Skeletal muscle cell (primary cell): ENCODE measurements at places on chromosomes 11 and 22.

DNA sequence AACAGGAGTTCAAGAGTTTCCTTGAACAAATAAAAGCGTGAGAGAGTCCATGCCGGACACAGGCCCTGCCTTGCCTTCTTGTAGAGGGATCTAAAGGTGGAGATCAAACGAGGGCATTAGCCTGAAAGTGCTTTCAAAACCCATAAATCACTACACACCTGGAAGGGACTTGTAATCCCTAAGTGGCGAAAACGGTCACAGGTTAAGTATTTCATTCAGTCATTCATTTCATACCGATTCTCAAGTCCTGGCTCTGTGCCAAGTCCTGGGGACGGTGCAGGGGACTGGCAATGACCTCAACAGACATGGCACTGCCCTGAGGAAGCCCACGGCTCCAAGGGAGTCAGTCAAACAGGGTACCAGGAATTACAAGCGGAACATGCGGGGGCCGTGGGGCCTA lies 26.6 kb downstream of the ELFN2 start:
- DNase-seq, result no peak

DNA sequence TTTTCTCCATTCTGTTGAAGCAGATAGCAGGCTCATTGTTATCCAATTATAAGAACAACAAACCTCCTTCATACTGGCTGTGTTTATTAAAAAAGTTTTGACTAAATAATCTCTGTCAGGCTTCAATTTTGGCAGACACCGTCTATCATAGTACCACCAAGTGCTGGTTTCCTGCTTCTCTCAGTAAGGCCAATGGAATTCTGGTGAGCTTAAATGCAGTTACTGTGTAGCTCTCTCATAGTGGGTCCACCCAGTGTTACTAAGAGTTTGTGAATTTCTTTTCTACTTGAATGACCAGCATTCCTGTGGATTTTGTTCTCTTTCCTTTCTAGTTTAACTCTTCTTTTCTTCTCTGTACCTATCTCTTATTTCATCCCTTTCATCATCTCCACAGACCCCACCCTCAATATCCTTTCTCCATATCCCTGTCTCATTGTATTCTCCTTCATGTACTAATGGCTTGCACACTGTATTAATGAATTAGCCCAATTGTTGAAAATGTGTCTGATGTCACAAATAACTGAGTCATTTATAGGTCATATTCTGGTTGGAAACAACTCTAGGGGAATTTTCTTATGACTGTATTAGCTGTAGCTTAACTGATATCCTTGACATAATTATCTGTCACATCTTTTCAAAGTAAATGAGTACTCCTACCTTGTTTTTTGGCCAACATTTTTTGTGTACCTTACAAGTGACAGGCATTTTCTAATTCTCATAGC lies 372.1 kb downstream of the FAT3 start:
- DNase-seq, result no peak

DNA sequence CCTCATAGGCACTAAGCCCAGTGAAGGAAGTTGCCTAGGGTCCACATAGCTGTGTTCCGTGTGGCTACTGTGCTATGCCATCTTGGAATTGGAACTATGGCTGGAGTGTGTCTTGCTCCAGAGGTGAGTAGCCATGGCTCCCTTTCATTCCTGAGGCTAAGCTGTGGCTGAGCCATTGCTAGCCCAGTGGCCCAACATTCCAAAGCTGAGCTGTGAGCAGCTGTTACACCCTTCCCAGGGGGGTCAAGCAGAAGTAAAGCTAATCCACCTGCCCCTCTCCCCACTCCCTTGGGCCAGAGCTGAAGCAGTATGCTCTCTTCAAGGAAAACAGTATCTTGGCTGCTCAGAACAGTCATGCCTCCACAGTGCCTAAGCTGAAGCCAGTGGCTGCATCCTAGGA lies 51.1 kb downstream of the USP35 start:
- no peak for DNase-seq

DNA sequence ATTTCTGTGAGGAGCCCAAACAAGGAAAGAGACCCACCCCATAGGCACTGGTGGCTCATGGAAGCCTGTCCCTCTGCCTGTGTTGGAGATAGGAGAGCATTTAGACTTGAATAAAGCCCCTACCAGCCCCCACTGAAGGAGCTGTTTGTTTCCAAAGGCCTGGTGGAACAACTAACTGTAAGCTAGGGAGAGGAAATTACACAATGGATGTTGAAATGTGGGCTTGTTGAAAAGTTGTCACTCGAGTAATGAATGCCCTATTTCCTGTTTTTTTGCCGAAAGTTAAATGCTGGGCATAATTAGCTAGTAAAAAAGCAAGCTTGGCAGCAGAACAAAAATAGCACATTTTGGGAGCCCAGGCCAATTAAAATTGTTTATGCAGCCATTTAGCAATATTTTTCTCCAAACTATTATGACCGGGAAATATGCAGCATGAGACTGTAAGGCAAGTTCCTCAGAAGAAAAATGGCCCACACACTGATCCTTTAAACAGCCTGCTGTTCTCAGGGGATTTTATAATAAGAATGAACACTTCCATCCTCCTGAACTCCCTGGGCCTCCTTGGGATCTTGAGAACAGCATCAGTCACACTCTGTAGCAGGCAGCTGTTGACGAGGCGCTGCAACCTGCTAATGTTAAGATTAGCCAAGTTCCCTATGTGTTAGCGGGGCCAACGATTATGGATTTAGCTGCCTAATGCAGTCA lies 38.6 kb upstream of the LMO2 start:
- DNase-seq, result no peak

GRCh38 chr11:1011320-1011698 lies 25.2 kb downstream of the MUC6 start:
- DNase-seq, result no peak

- peak; percentile 40 for DNase-seq
These were observed 66.8 kb downstream of the ZC3H12C start for GRCh38 chr11:110160016-110160415.

DNA sequence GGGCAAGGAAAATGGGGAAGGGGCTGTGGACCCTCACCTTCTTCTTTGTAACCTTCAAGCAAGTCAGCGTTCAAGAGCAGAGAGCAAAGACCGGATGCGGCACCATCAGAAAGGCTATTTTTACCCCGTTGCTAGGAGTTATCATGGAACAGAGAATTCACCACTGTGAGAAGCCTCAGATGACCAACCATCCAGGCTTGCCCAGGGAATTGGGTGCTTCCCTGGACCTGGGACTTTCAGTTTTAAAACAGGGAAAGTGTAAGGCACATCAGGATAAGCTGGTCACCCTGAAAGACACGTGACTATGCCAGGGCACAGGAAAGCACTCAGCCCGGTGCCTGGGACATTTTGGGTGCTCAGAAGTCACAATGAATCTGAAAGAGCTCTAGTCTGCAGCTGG lies 10.4 kb downstream of the GALNT18 start:
- DNase-seq, result no peak

DNA sequence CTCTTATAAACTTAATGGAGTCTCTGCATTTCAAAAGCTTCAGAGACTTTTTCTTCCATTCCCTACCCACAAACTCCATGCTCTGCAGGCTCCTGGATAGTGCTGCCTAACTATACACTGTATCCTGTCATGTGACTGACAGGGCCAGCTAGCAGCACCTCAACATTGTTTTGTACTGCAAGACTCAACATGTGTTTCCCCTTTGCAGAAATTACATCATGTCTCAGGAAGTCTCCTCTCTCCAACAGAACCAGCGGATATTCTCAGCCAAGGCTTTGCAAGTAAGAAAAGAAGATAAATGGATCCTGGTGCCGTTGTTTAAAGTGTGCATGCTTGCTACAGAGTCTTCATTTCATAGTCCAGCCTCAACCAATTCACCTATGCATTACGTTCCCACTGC lies 164.0 kb upstream of the UBASH3B start:
- DNase-seq, result peak; percentile 6

GRCh38 chr11:115222863-115223530 lies 281.2 kb downstream of the CADM1 start:
- no peak for DNase-seq

- no peak for DNase-seq
These were observed 89.3 kb upstream of the SLC22A12 start for GRCh38 chr11:64501500-64502427.

DNA sequence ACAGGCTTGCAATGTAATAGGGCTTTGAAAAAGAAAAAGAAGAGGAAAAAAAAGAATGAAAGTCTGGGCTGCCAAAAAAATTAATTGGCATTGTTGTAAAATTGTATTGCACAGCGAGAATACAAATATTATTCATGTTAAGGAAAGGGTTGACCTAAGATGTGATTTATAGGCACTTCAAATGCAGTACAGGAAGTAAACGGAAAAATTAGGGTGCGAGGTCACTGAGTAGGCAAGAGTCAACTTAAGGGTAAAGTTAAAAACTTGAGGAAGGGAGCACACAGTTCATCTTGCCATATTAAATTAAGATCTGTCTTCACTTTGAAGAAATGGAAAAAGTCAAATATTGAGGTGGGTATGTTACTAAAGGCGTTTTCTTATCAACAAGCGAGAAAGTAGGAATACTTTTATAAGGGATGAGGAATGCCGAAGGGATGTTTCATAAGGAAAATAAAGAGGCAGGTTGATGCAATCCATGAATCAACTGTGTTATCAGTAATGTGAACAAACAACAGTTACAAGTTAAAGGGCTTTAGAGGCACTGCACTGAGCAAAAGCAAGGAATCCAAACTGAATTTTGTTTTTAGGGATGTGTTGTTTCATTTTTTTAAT lies 123.0 kb downstream of the WT1 start:
- no peak for DNase-seq

- DNase-seq, result peak; percentile 49
These were observed 15.7 kb downstream of the CRTAM start for GRCh38 chr11:122853971-122854446.

GRCh38 chr11:9758637-9759518 lies 95.0 kb downstream of the SWAP70 start:
- no peak for DNase-seq

DNA sequence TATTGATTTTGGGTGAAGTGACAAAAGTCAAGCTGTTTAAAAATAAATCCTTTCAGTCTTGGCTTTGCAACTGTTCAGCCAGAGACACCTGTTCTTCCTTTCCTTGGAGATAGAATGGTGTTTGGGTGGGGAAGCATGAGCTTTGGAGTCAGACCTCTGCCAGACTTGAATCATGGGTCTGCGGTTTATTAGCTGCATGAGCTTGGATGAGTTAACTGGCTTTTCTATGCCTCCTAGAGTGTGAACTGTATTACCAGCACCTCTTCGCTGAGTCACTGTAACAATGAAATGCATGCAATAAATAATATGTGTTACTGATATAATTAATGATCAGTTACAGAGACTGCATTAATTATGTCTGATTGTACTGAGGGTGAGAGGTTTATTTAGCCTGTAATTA lies 13.5 kb upstream of the MYEOV start:
- peak; percentile 37 for DNase-seq

- no peak for DNase-seq
These were observed 61.8 kb upstream of the POU2AF2 start for GRCh38 chr11:111183706-111184105.

DNA sequence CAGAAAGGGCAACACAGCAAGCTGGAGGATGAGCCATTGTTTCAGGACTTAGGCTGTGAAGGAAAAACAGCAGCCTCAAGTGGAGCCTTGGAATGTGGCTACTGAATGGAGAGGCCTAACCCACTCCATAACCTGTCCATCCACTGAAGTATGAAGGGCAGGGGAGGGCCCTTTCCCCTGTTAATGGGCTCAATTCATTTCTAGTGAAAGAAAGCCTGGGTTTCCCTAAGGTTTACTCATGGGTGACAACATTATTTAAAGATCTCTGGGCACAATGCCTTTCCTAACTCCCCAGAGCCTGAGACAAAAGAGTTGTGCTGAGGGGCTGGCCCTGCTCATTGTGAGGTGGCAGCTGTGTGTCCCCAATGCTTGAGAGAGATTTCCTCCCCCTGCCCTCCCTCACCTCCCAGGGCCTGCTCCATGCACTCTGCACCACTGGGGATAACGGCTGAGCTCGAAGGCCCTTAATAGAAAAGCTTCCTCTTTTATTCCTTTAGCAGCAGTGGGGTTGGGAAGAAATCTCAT lies 83.8 kb downstream of the ME3 start:
- no peak for DNase-seq

- DNase-seq, result no peak
These were observed 117.4 kb upstream of the NECTIN1 start for GRCh38 chr11:119846374-119846773.

DNA sequence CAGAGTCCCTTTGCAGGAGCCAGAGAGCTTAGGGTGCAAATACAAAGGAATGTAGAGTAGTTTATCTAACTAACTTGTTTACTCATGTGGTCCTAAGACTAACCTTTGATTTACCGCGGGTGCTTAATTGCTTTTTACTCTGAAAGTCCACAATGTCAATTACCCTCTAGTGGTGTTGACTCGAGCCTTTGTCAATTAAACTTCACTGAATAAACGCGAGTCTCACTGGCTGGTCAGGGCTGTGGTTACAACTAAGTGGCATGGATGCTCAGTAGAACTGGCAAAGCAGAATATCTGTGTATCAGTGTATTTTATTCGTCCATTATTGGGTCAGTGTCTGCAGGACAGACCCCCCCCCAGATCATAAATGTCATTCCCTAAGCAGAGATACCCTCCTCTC lies 181.7 kb downstream of the OR4C45 start:
- DNase-seq, result no peak

DNA sequence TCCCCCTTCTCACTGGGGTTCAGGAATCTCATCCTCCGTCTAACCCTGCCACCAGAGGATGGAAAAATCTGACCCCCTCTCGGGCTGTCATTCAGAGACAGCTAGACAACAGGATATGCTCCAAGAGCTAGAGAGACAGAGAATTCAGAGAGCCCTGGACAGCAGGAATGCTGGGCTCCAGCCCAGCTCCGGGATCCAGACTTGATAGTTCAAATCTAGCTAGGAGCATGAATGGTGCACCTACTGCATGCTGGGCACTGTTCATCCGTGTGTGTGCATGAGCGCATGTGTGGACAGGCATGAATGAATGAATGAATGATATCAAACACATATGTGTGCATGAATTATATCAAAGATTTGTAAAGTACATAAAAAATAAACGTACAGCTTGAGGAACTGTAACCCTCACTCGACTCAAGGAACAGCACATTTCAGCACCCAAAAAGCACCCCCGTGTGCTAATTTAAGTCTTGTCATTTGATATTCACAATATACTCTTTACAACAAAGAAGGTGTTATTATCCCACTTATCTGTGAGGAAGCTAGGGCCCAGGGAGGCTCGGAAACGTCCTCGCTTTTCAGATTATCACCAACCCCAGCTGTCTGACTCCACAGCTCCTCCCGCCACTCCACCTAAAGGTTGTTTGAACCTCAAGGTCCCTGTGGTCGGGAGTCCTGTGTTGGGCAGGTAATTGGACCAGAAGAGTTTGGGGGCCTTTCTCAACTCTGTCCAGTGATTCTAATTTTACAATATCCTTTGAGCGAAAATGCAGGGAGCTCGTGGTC lies 640 bp upstream of the VSIG10L2 start:
- DNase-seq, result no peak
